ENCODE measurements at places on chromosomes 7 and 10.

GRCh38 chr7:42698600-42699374, 213.1 kb downstream of the C7orf25 start:
- no peak for DNase-seq

GRCh38 chr10:114336823-114337509, 67.3 kb downstream of the AFAP1L2 start:
- no peak for DNase-seq

DNA sequence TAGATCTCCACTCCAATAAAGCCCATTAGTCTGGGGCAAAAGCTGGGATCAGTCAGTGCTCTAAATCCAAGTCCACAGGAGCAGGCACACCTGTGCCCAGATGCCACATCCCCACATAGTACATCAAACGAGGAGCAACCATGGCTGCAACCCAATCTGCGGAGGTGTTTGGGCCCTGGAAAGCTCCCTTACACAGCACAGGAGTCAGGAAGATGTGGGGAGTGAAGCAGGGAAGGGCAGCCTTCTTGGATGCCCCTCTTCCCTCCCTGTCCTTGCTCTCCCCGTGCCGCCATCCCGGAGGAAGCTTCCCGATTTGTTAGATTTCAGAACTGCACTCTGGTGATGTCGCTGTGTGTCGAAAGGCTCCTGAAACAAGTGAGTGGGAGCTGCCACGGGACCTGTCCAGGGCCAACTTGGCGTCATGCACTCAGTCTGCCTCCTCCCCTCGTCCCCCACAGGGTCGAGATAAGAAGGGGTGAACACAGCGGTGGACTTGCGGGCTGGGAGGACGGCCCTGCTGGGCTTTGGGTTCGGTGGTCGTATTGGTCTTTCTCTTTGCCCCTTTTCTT, 230.6 kb upstream of the GRB10 start:
- DNase-seq, result no peak

DNA sequence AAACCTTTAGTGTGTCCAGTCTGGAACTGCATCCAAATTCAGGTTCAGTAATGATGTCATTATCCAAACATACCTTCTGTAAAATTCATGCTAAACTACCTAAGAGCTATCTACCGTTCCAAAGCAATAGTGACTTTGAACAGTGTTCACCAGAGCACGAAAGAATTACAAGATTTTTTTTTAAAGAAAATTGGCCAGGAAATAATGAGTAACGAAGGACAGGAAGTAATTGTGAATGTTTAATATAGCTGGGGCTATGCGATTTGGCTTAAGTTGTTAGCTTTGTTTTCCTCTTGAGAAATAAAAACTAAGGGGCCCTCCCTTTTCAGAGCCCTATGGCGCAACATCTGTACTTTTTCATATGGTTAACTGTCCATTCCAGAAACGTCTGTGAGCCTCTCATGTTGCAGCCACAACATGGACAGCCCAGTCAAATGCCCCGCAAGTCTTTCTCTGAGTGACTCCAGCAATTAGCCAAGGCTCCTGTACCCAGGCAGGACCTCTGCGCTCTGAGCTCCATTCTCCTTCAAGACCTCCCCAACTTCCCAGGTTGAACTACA, 694 bp upstream of the FAS start:
- DNase-seq, result no peak

- DNase-seq, result no peak
These were observed 478.7 kb downstream of the TYW1 start for GRCh38 chr7:67475293-67475692.

DNA sequence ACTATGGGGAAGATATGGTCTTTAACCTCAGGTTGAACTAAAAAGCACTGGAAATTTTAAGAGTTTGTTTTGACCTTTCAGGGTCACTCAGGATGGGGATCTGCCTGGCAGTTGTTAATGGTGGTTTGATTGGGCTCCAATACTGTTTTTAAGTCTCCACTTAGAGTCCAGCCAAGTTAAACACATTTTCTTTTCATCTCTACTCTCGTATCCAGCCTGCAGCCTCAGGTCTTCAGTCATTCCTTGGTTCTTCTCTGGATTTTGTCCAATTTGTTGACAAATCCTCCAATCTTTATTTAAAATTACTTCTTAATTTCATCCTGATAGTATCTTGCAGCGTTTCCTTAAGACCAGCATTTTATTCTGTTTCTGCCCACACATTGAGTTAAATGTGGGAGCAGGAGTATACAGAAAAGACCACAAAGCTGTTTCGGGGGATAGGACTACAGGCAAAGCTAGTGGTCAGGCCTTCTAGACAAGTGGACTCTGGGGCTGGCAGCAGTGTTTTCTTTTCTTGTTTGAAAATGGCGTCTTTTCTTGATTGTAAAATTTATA, 133.2 kb upstream of the INHBA start:
- DNase-seq, result no peak

DNA sequence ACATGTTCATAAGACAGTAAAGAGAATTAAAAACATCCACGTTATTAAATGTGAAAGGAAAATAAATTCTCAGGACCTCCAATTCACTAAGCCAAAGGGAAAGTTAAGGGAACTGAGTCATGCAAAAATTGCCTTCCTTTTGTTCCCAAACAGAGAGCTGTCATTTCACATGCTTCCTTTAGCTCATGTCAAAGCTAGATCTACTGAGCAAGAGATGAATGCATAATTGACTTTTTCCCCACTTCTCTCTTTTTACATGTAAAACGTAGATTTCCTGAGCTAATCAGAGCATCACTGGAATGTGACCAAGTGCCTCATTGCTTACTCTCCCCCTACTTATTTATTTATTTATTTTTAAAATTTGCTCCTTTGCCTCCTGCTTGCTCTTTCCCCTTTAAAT, 129.1 kb upstream of the AMPH start:
- DNase-seq, result no peak

DNA sequence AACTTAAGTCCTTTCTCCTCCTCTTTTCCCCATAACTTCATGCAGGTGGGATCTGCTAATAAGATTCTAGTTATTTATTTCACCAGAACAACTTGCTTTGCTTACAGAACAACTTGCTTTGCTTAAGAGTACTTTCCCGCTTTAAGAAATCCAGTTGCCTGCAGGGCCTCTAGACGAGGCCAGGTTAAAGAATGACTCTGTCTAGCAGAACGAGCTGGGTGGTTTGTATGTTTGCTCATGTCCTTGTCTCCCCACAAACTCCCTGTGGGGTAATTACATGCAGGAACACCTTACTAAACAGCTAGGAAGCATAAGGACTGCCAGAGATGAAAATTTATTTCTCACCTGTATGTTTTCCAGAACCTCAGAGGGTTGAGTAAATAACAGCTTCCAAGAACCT, 8.8 kb upstream of the FZD8 start:
- no peak for DNase-seq

- DNase-seq, result no peak
These were observed 123.7 kb upstream of the FAM3C start for GRCh38 chr7:121519548-121520521.

DNA sequence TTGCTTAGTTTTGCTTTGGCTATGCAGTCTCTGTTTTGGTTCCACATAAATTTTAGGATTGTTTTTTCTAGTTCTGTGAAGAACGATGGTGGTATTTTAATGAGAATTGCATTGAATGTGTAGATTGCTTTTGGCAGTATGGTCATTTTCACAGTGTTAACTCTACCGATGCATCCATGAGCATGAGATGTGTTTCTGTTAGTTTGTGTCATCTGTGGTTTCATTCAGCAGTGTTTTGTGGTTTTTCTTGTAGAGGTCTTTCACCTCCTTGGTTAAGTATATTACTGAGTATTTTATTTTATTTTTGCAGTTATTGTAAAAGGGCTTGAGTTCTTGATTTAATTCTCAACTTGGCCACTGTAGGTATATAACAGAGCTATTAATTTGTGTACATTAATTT, 78.2 kb upstream of the ZNF92 start:
- no peak for DNase-seq

GRCh38 chr7:104327534-104327933, 869 bp upstream of the LHFPL3 start:
- no peak for DNase-seq

- no peak for DNase-seq
These were observed 133.0 kb upstream of the NEBL start for GRCh38 chr10:21030091-21030490.

DNA sequence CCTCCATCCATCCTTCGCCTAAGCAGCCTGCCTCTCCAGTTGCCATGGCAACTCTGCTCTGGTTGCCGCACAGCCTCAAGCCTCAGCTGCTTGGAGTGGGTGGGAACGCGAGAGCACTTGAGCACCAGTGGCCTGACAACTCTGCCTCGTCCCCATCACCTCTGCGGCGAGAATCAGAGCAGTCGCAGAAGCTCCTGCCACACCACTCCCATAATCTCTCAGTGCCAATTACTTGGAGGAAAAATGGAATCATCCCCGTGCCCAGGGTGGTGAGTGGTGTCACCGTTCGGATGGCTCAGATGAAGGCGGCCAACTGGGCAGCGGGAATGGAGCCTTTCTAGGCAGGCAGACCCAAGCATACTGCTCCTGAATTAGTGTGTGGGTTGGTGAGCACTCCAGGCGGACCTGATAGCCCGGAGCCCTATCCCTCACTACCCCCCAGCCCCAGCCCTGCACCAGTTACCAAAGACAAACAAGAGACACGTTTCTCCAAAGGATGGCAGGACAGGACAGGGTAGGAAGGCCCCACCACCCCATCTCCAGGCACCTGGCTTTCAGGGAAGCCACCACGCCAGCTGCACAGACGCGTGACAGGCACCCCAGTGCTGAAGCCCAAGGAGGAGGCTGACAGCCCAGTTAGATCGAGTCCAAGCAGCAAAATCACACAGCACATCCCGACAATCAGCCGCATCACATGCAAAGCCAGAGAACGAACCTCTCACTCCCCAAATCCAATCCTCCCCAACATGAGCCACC, 335.4 kb downstream of the PTPRN2 start:
- DNase-seq, result no peak

DNA sequence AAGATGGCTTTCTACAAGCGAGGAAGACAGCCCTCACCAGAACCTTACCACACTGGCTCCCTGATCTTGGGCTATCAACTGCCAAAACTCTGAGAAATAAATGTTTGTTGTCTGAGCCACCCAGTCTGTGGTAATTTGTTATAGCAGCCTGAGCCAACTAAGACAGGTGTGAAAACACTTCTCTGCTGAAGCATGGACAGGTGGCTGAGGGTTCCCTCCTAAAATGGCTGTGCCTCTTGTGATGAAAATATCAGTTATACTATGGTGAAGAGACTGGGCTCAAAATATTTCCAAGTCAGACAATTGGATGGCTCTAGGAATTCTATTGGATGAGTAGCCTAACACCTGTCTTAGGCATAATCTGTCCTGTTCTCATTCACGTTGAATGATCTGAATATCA, 78.1 kb downstream of the CDK1 start:
- no peak for DNase-seq

DNA sequence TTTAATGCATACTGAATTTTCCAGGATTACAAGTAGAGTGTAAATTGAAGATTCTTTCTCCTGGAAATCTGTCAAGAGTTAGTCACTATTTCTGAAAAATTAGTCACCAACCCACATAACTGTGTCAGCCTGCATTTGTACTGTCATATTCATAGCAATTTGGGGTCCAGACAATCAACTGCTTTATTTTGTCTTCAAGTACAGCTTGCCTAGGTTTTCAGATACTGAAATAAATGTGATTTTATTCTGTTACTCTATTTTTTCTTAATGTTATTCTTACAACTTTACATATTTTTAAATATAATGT, 55.1 kb downstream of the CUBN start:
- DNase-seq, result no peak

- DNase-seq, result no peak
These were observed 59.7 kb upstream of the NEBL start for GRCh38 chr10:20956843-20957242.

DNA sequence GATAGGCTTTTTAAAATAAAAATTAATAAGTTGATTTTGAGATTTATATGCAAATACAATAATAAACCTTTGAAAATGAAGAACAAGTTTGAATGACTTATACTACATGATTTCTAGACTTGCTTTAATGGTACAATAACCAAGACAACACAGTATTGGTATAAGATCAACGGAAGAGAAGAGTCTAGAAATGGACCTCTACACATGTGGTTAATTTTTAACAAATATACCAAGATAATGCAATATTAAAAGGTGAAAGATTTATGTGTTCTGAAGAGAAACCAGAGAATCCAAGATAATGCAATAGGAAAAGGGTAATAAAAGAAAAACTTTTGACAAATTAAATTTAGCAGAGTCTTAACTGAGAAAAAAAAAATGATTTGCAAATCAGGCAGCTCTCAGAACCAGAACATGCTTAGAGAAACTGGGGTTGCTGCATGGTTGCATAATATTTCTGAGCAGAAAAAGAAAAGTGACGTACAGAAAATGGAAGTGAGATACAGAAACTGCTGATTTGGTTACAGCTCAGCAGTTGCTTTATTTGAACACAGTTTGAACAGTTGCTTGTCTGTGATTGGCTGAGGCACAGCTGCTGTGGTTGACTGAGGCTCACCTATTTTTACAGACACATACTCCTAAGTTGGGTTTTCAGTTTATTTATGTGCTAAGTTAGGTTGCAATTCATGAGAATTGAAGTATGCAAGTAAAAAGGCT, 365.9 kb downstream of the CRPPA start:
- DNase-seq, result no peak

- DNase-seq, result no peak
These were observed 29.4 kb upstream of the ANLN start for GRCh38 chr7:36360244-36360643.

DNA sequence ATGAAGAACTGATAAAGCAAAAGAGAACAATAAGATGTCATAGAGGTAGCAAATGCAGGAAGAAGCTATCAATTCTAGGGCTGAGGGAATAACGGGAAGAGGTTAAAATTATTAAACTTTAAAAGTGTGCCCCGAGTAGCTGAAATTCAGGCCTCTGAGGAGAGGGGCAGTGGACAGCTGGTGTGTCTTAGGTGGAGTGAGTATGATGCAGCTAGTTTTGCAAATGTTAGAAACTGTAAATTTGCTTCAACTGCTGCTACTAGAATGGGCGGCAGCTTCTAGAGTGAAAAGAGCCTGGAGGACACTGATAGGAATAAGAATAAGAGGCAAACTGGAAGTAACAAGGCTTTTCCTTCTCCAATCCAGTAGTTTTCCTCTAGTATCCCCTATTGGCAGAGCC, 87.3 kb downstream of the SDHAF3 start:
- no peak for DNase-seq

- no peak for DNase-seq
These were observed 9.5 kb downstream of the PDGFA start for GRCh38 chr7:510131-510481.

- DNase-seq, result no peak
These were observed 270.5 kb upstream of the PODXL start for GRCh38 chr7:131826960-131827359.

GRCh38 chr7:75575488-75576121, 83.5 kb downstream of the SPDYE5 start:
- no peak for DNase-seq

- no peak for DNase-seq
These were observed 56.1 kb upstream of the PDLIM1 start for GRCh38 chr10:95346715-95347401.
